ENCODE measurements at places on chromosomes 5 and 9. TPM values are rescaled to one million over a fixed set of nuclear protein-coding genes. Genes with fewer than 3 reads are reported as not detected.

DNA sequence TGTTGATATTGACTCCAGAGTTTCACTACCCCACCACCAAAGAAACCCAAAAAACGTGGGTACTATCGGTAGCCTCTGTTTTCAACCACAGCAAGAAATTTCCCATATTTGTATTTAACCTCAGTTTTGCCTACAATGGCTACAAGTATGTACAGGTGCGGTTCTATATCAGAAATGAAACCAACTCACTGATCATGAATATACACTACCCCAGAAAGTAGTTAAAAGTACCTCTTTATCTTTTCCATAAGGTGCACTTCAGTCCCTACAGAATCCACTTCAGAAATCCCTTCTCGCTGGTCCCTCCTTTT is 140.6 kb upstream of the SLC12A2 start:
- DNase-seq, result no peak

DNA sequence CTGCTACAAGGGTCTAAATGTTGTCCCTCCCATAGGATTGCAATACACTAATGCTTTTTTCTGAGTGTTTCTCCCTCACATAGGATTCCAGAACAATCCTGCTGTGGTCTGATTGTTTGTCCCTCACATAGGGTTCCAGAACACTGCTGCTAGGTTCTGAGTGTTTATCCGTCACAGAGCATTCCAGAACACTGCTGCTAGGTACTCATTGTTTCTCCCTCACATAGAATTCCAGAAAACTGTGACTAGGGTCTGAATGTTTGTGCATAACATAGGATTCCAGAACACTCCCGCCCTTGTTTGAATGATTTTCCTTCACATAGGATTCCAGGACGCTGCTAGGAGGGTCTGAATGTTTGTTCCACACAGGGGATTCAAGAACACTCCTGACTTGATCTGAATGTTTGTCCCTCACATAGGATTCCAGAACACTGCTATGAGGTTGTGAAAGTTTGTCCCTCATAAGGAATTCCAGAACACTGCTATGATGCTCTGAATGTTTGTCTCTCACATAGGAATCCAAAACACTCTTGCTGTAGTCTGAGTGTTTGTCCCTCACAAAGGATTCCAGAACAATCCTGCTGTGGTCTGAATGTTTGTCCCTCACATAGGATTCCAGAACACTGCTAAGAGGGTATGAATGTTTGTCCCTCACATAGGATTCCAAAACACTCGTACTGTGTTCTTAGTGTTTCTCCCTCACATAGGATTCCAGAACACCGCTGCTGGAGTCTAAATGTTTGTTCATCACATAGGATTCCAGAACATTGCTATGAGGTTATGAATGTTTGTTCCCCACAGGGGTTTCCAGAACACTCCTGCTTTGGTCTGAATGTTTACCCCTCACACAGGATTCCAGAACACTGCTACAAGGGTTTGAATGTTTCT is 213.5 kb downstream of the FOXD4L6 start:
- no peak for DNase-seq

GDA gene
- not detected for total RNA-seq

SCGB3A2 gene
- 0.82 TPM for total RNA-seq

DRD1 gene
- 0.23 TPM for total RNA-seq
